Fibroblast of skin of right biceps (primary cell): ENCODE measurements at places on chromosomes 11 and 22.

DNA sequence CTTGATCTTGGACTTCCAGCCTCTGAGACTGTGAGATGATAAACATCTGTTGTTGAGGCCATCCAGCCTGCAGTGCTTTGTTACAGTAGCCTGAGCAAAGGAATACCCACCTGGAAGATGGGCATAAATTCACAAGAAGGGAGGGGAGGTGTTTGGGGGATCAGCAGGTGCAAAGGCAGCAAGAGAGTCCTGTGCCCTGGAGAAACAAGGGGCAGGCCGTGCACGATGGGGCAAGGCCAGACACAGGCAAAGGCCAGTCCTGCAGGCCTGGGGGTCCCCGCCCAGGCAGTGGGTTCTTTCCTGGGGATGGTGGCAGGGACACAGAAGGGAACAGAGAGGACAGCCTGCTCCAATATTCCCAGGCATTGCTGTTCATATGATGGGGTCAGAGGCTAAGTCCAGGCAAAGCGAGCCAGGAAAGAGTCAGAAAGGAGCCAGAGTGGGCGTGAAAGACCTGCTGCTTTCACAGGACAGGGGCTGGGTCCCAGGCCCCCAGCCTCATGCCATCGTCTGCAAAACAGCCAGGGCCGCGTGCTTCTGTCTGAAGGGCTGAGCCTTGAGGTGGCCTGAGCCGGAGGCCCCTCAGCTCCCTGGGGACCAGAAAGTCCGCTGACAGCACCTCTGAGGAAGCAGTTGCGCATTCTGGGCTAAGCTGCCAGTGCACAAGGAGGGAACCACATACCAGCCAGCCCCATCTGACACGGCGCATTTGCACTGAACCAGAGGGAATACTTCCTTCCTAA, 48.8 kb downstream of the MYEOV start:
- no peak for DNase-seq

DNA sequence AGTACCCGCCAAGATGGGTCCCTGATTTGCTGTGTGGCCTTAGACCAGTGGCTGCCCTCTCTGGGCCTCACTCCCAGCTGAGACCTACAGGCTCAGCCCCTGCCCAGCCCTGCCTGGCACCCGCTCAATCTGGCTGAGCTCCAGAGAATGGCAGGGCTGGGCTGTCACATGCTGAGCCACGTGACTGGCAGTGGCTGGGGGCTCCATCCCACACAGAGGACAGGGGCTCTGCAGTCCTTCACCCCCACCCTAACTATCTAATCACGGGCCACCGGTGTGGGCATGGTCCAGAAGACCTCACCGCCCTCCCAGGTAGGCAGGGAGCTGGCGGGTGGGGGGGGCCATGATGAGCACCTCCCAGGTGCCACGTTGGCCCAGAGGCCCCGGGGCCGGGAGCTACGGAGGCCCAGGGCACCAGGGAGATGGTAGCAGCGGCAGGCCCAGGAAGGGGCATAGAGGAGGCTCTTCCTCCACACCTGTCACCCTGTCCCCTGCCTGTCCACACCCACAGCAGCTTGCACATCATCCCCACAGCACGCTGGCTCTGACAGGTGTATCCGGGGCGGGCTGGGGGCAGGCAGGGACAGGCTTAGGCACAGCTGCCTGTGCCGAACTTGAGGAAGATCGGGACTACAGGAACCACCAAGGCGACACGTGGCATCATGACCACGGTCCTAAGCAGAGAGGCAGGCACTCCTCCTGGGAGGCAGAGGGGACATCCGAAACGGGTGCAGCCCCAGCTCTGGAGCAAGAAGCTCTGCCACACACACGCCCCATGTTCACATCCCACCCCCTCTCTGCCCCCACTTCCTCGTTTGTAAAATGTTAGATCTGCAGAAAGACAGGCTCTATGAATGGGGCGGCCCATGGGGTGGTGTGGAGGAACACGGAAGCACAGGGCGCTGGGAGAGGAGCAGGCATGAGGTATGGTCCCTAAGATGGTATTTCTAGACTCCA, 1.5 kb upstream of the ALDH3B1 start:
- DNase-seq: no peak

GRCh38 chr11:66881451-66881835, 24.6 kb downstream of the LRFN4 start:
- no peak for DNase-seq

- no peak for DNase-seq
These were observed 188.0 kb upstream of the NCAM1 start for GRCh38 chr11:112773264-112773663.

- peak; percentile 36 for DNase-seq
These were observed 26.0 kb upstream of the FLI1 start for GRCh38 chr11:128667873-128668272.

GRCh38 chr11:69388661-69389060, 92.8 kb upstream of the LINC01488 start:
- no peak for DNase-seq

DNA sequence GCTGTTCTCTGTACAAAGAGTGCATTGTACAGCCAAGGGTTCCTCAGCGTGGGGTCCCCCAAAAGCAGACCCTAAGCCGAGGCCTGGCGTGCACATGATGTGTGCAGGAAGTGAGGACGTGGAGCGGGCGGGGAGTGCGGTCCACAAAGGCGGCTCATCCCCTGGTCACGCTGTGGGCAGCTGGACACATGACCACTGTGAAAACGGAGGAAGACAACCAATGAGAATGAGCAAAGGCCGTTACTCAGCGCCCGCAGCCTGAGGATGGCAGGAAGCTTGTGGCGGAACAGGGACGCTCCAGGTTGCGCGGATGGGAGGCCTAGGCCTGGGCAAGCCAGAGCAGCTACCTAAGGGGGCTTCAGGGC, 1263.7 kb downstream of the BRD1 start:
- DNase-seq: no peak

DNA sequence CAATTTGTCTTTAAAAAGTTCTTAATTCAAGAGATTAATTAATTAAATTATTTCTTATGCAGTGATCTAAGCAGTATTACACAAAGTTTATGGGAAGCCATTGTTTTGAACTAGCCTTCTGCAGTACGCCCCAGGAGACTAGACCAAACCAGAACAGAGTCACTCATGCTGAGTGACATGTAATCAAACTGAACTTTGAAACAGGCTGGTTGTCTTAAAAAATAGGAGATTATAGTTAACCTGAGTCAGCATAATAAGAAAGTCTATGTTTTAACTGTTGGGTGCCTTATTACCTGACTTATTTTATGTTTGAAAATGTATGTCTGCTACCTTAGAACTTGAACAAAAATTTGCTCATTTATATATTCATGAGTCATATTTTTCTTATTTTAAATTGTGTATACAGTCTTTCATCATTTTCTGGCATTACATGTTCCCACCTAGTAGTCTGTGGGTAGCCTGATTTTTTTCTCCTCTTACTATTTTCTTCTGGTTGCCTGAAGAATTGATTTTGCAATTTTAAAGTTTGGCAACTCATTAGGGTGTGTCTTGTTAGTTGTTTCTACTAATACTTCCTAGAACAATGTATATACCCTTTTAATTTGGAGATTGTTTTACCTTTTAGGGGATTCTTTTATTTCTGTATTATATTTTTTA, 161.4 kb downstream of the AASDHPPT start:
- no peak for DNase-seq

GRCh38 chr22:47123006-47123826, 360.8 kb downstream of the TBC1D22A start:
- no peak for DNase-seq

GRCh38 chr11:75557666-75558494, 4.2 kb upstream of the SERPINH1 start:
- DNase-seq: peak; percentile 98

- no peak for DNase-seq
These were observed 76.3 kb downstream of the MORC2 start for GRCh38 chr22:30892286-30892685.

DNA sequence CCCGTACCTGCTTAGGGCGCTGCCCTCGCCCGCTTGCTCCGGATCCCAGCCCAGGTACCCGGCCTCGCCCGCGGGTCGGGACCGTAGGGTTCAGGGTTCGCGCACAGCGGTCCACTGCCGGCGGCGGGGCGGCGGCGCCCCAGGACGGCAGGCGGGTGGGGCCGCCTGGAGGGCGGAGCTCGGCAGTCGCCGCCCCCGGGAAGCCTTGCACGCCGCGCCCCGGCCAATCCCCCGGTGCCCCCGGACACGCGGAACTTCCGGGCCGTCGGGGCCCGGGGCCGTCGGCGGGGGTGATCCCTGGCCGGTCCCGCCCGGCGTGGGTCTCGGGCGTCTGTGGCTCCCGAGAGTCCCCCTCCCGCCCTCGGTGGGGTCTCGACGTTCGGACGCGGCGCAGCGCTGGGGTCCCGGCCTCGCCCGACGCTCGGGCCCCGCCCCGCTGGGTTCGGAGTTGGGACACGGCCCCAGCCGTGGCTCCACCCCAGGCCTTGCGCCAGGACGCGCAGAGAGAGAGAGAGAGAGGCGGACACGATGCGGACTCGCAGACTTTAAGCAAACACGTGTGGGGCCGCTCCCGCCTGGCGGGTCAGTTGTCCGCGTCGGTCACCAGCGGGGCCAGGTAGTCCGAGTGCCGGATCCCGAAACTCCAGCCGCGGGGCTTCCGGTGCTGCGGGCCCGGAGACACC, at the start of gene TYMP:
TYMP (minus strand) TSS at position 116 of the 683 bp plus-strand sequence. CDS start 303 bp downstream, outside the sequence.
- DNase-seq: peak; percentile 61

DNA sequence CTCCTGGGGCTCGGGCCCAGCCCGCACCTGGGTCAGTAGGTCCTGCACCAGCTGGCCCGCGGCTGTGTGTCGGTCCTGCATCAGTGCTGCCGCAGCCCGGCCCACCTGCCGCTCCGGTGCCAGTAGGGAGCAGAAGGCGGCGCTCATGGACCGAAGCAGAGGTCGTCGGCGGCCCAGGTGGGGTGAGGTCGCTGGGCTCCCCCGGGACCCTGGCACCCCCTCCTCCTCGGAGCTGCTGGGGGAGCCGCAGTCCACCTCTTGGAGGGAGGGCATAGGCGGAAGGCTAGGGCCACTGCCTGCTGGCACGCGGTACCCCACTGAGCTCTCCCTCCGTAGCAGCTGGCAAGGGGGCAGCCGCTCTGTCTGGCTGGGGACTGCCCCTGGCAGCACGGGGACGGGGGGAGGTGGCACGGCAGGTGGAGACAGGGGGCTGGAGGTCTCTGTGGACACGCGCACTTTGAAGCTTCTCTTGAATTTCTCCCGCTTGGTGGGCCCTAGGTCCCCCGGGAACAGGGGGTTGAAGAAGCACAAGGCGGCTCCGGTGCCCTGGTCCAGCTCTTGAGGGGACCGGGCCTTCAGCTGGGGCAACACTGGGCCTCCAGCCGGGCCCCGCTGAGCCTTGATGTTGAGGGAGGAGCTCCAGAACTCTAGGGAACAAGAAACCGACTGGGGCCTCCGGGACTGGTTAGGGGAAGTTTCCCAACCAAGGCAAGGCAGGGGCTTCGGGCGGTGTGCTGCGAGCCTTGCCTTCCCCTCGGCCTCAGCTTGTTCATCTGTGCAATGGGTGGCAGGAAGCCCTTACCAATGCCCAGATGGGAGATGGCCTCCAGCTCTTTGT, 1.4 kb downstream of the RIN1 start:
- DNase-seq: no peak
